ENCODE measurements at places on chromosomes 16 and 17. TPM values are rescaled to one million over a fixed set of nuclear protein-coding genes. Genes with fewer than 3 reads are reported as not detected.
A peak's percentile ranks its signal among the peaks of the same experiment; 100 is the strongest.

GRCh38 chr17:64448665-64449512 lies at the start of gene MILR1:
Gene MILR1 (plus strand): TSS chr17:64449115. CDS start chr17:64449169, 54 bp downstream.
- H3K27me3 ChIP-seq = no peaks in the 10 kb centered on the region
- no peaks in the 10 kb centered on the region for H3K36me3 ChIP-seq
- no peak within 1 kb of the TSS for H3K4me3 ChIP-seq
- peaks cover 7% of the 10 kb centered on the region for H3K4me1 ChIP-seq

Gene MFAP4
- total RNA-seq = 365 TPM

- H3K27ac ChIP-seq = no peak overlapping the region
- peaks cover 49% of the 10 kb centered on the region for H3K36me3 ChIP-seq
- H3K4me1 ChIP-seq = no peaks in the 10 kb centered on the region
- no peaks in the 10 kb centered on the region for H3K27me3 ChIP-seq
Measured at GRCh38 chr16:265711-266110, 10.0 kb downstream of the RGS11 start.

Gene TBC1D3K
- not detected for total RNA-seq

GRCh38 chr16:86953631-86954391 lies 363.4 kb downstream of the C16orf95 start:
- H3K27ac ChIP-seq = no peak overlapping the region
- H3K36me3 ChIP-seq = no peaks in the 10 kb centered on the region
- H3K27me3 ChIP-seq = no peaks in the 10 kb centered on the region
- DNase-seq = no peak
- H3K4me3 ChIP-seq = no peak overlapping the region
- no peaks in the 10 kb centered on the region for H3K4me1 ChIP-seq

GRCh38 chr17:28755486-28755885 lies 11.7 kb downstream of the TRAF4 start:
- H3K4me3 ChIP-seq = no peak overlapping the region
- peaks cover 32% of the 10 kb centered on the region for H3K4me1 ChIP-seq
- H3K27ac ChIP-seq = no peak overlapping the region

Gene SRL
- total RNA-seq = 0.38 TPM

DNA sequence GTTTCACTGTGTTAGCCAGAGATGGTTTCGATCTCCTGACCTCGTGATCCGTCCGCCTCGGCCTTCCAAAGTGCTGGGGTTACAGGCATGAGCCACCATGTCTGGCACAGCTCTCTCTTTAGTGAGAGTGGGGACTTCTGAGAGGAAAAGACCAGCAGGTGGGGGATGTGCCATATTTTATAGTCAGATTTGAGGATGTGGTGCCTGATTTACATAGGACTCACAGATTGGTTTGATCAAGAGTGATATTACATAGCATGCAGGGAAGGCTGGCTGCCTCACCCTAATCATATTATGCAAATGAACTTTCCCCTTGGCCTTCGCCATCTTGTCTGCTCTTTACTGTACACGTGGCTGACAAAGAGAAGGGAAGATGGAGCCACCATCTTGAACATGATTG lies 28.1 kb upstream of the MAPK3 start:
- H3K27me3 ChIP-seq = no peaks in the 10 kb centered on the region
- H3K36me3 ChIP-seq = no peaks in the 10 kb centered on the region

- H3K27ac ChIP-seq = peak overlapping the region; percentile 92
- H3K4me3 ChIP-seq = peak overlapping the region; percentile 78
- H3K36me3 ChIP-seq = no peaks in the 10 kb centered on the region
- H3K4me1 ChIP-seq = peaks cover 40% of the 10 kb centered on the region
- DNase-seq = no peak
Measured at GRCh38 chr17:75032720-75033280, 14.0 kb downstream of the ATP5PD start.

Gene FBXW10B
- 28.0 TPM for total RNA-seq

Gene COX6A2
- total RNA-seq = not detected

DNA sequence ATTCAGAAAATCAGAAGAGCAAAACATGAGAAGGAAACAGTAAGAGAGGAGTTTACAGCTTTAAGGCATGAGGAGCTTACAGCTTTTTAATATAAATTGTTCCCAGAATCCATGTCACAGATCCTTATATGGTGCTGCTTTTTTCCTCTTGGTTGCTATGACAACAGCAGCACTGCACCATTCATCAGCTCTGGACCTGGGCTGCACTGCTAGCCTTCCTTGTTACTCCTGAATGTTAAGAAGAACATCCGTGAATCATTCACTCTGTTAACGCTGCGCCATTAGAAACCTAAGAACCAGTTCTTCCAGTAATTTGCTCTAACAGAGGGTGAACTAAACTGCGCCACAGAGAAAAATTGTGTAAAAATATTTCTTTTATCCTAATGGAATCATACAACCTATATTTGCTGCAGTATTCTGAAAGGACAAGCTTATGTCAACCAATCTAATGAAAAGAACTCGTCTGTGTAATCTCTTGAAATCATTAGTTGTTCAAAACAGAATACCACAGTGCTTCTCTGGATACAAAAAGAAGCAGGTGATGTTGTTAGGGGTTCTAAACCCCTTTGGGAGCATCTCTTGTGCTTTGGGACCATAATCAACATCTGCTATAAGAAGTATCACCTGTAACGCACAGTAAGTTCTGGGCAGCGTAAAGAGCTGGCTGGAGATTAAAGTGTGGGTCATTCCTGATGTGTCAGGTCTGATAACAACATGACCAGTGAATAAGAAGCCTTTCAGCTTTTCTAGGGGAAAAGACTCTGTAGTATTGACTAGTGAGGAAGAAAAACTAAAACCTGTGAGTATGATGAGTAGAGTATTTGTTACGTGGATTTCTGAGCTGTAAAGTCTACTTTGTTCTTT lies 151.2 kb downstream of the TANC2 start:
- H3K4me3 ChIP-seq = no peak overlapping the region
- no peak overlapping the region for H3K27ac ChIP-seq
- DNase-seq = no peak
- peaks cover 19% of the 10 kb centered on the region for H3K4me1 ChIP-seq
- no peaks in the 10 kb centered on the region for H3K36me3 ChIP-seq
- no peaks in the 10 kb centered on the region for H3K27me3 ChIP-seq

- H3K4me1 ChIP-seq = no peaks in the 10 kb centered on the region
- H3K27ac ChIP-seq = no peak overlapping the region
- no peaks in the 10 kb centered on the region for H3K27me3 ChIP-seq
- no peak overlapping the region for H3K4me3 ChIP-seq
- no peak for DNase-seq
Measured at GRCh38 chr16:73601911-73602310, 554.0 kb upstream of the ZFHX3 start.

Gene ZG16
- not detected for total RNA-seq

- no peaks in the 10 kb centered on the region for H3K27me3 ChIP-seq
- H3K4me3 ChIP-seq = no peak overlapping the region
- H3K36me3 ChIP-seq = no peaks in the 10 kb centered on the region
- no peaks in the 10 kb centered on the region for H3K4me1 ChIP-seq
- H3K27ac ChIP-seq = no peak overlapping the region
- DNase-seq = no peak
Measured at GRCh38 chr17:12231355-12231682, 210.6 kb downstream of the MAP2K4 start.

Gene USP10
- 71.5 TPM for total RNA-seq

- H3K27me3 ChIP-seq = no peaks in the 10 kb centered on the region
- H3K27ac ChIP-seq = no peak overlapping the region
- H3K36me3 ChIP-seq = no peaks in the 10 kb centered on the region
- no peak overlapping the region for H3K4me3 ChIP-seq
Measured at GRCh38 chr16:50308237-50308965, 42.0 kb downstream of the ADCY7 start.

DNA sequence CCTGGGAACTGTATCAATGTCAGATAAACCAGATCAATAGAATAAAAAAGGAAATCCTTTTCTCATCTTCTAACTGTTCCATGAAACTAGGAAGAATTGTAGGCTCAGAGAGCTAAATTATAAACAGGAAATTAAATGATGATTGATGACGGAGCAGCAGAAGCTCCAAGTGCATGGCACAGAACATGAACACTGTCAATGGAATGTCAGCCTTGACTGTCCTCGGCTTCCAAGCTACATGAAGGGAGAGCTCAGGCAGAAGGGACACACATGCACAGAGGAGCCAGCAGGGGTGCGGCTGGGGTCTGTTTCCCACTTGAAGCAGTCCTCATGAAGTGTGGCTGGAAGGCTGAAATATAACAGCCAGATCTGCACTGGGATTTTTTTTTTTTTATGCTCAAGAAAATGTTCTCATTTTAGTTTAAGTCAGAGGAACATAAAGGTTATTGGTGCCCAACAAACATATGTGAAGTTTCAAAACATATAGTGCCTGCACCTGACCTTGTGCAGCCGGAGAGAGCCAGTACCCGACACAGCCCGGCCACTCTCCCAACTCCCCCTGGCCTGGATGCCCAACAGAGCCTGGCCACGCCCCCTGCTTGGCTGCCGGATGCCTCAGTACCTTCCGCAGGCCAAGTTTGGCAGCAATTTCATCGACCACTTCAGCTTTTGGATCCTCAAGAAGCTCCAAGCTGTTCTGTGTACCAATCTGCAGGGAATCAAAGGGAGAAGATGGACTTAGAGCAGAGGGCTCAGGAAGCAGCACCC lies 37.0 kb downstream of the NPLOC4 start:
- DNase-seq = no peak
- H3K4me1 ChIP-seq = peaks cover 5% of the 10 kb centered on the region
- H3K36me3 ChIP-seq = peaks cover 36% of the 10 kb centered on the region

GRCh38 chr16:1300664-1301476 lies 8.6 kb upstream of the UBE2I start:
- H3K36me3 ChIP-seq = no peaks in the 10 kb centered on the region
- no peaks in the 10 kb centered on the region for H3K27me3 ChIP-seq
- no peak overlapping the region for H3K27ac ChIP-seq
- peak overlapping the region; percentile 20 for H3K4me3 ChIP-seq
- peaks cover 22% of the 10 kb centered on the region for H3K4me1 ChIP-seq
- DNase-seq = no peak

Gene TBC1D3E
- not detected for total RNA-seq

- no peak overlapping the region for H3K27ac ChIP-seq
- H3K27me3 ChIP-seq = no peaks in the 10 kb centered on the region
- no peak for DNase-seq
- peaks cover 5% of the 10 kb centered on the region for H3K36me3 ChIP-seq
- peaks cover 11% of the 10 kb centered on the region for H3K4me1 ChIP-seq
Measured at GRCh38 chr16:2455081-2455845, 4.6 kb upstream of the TEDC2 start.

All from esophagus squamous epithelium (tissue), 5 donors.